NCI-H1436 treated with DMSO at 0.1 percent for 48 hours (cell line): ENCODE measurements at places on chromosomes 7 and 10.

GRCh38 chr7:47382200-47382599 is 199.7 kb downstream of the TNS3 start:
- DNase-seq, result no peak

DNA sequence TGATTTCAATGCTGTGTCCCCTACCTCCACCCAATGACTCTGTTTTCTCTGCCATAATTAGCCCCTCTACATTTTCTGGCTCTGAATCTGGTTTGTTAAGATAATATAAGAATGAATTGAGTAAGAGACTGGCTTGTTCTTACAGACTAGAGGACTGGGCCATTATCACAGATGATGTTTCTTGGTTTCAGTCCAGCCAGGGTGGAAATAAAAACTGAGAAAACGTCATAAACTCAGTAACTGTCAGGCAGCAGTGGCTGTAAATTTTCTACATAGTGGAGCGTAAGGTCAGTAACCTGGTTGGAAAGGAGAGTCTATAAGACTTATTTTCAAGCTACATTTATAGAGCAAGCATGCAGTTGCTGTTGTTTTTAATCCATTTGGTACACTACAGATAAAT is 485.4 kb downstream of the HTR7 start:
- no peak for DNase-seq

GRCh38 chr7:102828286-102828685 is 79.5 kb downstream of the FAM185A start:
- no peak for DNase-seq

DNA sequence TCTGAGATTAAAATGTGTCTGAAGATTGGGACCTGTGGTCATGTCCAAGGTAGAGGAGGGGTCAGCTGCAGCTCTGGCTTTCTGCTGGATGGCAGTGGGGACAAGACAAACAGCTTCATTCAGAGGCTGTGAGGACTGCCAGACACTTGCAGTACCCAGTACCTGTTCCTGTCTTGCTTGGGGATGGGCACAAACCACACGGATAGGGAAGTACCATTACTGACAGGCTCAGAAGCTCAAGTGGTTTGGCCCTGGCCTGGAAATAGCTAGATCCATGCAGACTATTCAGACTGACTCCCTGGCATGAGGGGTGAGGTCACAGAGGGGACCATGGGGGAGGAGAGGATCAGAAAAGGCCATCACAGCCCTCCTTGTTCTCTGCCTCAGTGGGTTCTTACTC is 56.0 kb upstream of the COMTD1 start:
- no peak for DNase-seq

GRCh38 chr10:124906551-124907001 is 35.3 kb upstream of the ZRANB1 start:
- DNase-seq, result no peak

GRCh38 chr10:7279303-7279702 is 131.5 kb downstream of the SFMBT2 start:
- DNase-seq, result no peak

DNA sequence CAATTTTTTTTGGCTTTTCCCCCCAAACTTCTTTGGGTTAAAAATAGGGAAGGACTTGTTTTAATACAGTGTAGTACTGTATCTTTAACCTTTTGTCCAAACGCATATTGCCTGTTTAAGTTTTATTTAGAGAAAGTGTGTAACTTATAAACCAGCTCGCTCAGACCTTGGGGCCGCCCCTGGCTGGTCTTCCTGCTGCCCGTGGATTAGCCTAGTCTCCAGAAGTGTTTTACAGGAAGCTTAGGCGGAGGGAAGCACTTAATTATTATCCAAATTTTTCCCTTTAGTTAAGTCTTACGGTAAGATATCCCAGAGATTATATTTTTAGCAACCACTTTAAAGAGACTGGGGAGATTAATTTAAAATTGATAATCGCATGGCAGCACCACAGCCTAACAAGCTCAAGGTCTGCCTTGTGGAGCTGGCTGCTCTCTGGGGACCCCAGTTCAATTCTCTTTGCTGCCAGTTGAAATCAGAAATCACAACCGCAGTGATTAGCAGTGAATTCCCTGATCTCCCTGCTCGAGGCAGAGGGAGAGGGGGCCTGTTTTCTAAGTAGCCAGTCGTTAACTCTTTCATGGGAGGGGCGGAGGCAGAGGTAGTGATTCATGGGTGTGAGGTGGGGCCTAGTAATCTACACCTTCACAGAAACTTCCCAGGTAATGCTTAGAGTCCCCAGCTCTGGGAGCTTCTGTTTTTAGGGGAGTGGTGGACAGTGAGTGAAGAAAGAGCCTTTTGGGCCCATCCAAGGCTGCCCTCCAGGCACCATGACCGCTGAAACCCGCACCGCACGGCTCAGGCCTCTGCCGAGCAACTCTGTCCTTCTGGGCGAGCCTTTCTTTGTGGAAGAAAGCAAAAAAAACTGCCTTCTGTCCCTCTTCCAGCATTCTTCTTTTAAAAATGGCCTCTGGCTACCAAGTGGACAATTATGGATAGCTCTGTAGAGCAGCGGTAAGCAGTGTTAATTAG is 548.7 kb upstream of the GALNT17 start:
- DNase-seq, result no peak

- DNase-seq, result no peak
These were observed 24.3 kb downstream of the NUP42 start for GRCh38 chr7:23205909-23206767.

GRCh38 chr7:31899356-31899927 is 170.8 kb downstream of the PDE1C start:
- DNase-seq, result no peak

DNA sequence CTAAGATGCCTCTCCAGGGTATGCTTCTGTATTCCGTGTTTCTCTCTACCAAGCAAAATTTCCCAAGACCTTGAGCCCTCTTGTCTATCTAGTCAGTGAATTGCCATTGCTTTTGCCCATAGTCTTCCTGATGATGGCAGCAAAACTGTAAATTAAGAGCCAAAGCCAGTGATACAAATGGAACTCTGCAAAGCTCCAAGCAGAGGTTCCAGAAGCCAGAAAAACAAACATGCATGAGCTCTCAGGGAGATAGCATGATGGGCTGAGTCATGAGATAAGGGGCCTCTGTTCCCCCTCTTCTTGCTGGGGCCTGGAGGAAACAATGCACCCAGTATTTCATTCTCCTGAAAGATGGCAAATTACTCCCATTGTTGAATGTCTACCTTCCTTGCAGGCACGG is 24.7 kb downstream of the LSMEM1 start:
- no peak for DNase-seq

DNA sequence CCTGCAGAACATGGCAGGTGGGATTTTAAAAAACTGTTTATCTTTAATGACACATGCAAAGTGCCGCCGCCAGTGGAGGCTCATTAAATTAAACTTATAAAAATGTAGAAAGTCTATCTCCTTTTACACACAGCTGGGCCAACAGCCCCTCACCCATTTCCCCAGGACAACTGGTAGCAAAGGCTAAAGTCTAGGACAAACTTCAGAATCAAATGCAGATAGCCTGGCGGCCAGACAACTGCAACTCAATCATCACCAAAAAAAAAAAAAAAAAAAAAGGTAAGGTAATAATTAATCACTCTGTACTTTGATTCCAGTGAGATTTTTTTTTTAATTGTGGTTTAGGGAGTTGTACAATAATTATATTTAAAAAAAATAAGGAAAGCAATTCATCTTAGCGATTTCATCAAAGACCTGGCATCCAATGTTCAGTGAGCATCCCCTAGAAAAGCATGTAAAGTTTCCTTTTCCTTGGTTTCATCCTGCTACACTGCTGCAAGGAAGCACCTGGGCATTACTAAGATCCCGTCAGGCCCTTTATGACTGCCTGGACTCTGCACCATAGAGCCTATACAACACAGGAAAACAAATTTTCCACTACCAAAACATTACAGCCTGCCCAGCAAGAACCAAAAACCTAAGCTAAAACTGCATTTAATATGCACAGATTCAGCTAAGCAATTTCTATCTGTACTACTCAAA is 98.5 kb downstream of the GRB10 start:
- DNase-seq, result no peak

DNA sequence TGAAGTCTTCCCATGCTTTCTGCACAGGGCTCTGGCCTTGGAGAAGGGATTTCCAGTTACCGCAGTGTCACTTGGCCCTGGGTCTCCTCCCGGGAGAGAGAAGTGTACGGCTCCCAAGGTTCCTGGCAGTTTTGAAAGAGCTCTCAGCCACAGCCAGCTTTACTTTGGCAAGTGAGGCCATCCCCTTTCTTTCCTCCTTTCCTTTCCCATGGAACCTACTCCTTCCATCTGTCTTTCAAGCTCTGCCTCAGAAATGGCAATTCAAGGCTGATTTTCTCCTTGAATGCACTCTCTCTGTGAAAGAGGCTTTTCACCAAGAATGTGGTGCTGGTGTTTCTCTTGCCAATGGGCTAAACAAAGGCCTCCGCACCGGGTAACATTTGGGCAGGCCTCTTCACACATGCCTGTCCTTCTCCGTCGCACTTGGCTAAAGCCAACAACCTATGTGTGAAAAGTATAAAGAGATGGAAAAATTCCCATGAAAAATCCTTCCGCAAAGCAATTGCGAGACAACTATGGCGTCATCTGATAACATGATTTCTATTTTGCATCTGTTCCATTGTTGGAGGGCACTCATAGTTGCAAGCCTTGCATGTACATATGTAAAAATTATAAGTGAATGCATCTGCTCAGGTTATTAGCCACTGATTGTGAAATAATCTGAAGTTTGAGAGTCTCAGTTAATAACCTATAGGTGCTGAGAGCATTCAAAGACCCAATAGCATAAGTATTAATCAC is 125.4 kb downstream of the PFKFB3 start:
- no peak for DNase-seq

- DNase-seq, result no peak
These were observed 31.4 kb upstream of the RSU1 start for GRCh38 chr10:16848562-16849154.

- DNase-seq, result no peak
These were observed 45.5 kb upstream of the LRRN3 start for GRCh38 chr7:111045449-111045848.

DNA sequence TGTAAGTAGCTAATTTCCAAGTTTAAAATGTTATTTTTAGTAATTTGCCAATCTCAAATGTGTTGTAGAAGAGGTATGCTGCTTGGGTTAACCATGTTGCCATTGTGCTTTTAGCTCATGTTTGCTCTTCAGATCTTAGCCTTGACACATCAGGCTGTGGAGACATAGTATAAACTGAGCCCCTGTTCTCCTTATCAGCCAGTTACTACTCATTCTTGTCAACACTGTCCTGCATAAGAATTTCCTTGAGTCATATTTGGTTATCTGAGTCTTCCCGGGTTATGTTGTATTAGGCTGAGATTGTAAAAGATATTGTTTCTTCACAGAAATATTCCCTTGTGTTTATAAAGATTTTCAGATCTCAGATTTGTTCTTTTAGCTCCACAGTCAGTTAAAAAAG is 4.1 kb downstream of the SSBP1 start:
- DNase-seq, result no peak

GRCh38 chr7:4998910-4999309 is 39.9 kb upstream of the MMD2 start:
- DNase-seq, result no peak

GRCh38 chr10:5656737-5657579 is 9.4 kb downstream of the ASB13 start:
- no peak for DNase-seq

- DNase-seq, result no peak
These were observed 12.7 kb downstream of the ABCA13 start for GRCh38 chr7:48183965-48184364.

GRCh38 chr10:47049906-47050305 is 138.7 kb downstream of the PTPN20 start:
- no peak for DNase-seq

GRCh38 chr10:120422457-120422856 is 34.6 kb upstream of the PLPP4 start:
- no peak for DNase-seq

DNA sequence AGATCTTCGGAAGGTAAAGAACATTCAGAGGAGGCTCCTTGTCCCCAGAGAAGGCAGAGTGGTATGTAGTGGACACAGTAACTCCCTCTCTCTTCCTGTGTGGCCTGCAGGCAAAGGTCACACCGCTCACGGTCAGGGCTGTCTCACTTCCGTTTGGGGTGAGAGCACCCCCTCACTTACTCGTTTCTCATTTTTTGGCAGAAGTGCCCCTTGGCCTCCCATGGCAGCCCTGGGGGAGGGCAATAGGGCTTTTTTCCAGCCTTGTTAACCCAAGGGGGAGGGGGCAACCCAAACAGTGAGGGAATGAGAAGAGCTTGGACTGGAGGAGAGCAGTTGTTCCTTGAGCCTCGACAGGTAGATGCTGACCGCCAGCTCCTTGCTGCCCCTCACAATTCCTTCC is 31.8 kb upstream of the SRGN start:
- no peak for DNase-seq

GRCh38 chr7:134766779-134767519 is 12.5 kb upstream of the CALD1 start:
- no peak for DNase-seq

- no peak for DNase-seq
These were observed 216.9 kb upstream of the FERD3L start for GRCh38 chr7:19362099-19362498.

GRCh38 chr10:4310172-4310571 is 515.8 kb upstream of the AKR1E2 start:
- DNase-seq, result no peak

- no peak for DNase-seq
These were observed 388.3 kb upstream of the MGMT start for GRCh38 chr10:129078746-129079145.

GRCh38 chr10:48249004-48249762 is 25.3 kb downstream of the FRMPD2 start:
- DNase-seq, result no peak

DNA sequence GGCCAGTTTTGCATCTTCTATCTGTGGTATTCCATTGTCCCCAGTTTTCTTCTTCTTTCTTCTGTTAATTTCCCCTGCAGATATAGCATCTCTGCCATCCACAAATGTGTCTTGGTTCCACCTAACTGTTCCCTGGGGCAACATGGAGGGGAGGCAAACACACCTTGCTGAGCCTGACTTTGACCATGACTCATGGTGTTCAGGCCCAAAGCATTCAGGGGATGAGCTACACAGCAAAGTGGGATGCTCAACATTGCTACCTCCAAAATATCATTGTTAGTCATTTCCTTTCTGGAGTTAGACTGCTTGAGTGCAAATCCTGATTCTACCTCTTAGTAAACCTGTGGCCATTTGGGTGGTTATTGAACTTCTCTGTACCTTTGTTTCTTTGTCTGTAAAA is 542.7 kb downstream of the LRMDA start:
- DNase-seq, result no peak

- no peak for DNase-seq
These were observed 27.2 kb downstream of the ANKRD16 start for GRCh38 chr10:5862360-5862961.
